ENCODE measurements at places on chromosomes 2 and 18.
A peak's percentile ranks its signal among the peaks of the same experiment; 100 is the strongest.

GRCh38 chr2:85766229-85766628, 12.4 kb downstream of the ATOH8 start:
- DNase-seq: no peak

GRCh38 chr2:173898178-173898668, 67.0 kb downstream of the SP3 start:
- DNase-seq: no peak

GRCh38 chr2:39607538-39608262, 58.0 kb upstream of the TMEM178A start:
- no peak for DNase-seq

DNA sequence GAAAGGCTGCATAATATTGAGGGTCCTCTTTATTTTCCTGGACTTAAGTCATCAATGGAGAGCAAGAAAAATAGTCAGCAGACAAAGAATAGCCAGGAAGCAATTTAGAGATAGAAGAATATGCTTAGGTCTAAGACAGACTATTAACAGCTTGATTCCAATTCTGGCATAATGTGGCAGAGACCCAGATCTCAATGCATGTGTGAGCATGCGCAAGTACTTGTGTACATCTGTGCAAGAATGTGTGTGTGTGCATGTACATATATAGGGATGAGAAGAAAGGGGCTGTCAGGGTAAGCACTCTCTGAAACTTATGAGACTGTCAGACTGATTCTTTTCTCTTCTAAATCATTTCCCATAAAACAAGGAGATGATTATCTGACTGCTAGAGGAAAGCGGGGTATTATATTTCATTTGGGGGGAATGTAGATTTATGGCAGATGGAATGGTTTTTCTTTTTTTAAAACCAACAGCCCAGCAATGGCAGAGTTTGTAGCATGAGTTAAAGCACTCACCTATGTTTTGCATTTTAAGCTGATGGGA, 381.3 kb upstream of the SPRED2 start:
- DNase-seq: no peak

- DNase-seq: no peak
Observed at GRCh38 chr2:147759536-147759935, 85.3 kb upstream of the ACVR2A start.

- no peak for DNase-seq
Observed at GRCh38 chr18:25062720-25063119, 289.2 kb downstream of the ZNF521 start.

DNA sequence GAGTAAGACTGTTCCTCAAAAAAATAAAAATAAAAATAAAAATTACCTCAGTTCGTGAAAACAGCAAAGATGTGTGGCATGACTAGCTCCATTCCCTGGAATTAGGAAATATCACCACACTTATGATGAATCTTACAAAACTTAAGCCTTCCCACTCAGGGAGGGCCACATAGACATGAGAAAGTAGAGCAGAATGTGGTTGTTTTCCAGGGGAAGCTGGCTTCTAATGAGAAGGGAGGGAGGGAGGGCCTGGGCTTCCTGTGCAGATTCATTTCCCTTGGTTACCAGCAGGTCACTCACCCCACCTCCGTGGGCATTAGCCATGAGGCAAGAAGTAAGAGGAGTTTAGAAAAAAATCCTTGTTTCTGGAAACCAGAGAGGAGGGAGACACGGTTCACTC, 95.9 kb upstream of the RMDN2 start:
- no peak for DNase-seq

DNA sequence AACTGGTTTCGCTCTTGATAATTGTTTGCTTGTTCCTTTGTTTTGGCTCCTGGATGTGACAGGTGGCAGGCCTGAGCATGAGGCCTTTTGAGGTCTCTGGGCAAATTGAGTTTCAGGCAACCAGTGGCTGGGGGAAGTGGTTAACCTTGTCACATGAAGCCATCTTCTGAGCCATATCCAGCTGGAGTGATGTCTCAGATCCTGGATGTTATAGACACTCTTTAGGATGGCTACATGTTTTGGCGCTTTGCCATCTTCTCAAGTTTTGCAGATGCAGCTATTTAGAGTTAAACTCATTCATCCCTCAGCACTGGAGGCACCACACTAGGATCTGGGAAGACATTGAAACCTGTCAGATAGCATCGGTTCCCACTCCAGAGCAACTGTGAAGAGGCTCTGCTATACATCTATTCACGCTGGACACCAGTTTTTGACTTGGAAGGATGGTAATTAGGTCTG, 25.3 kb upstream of the TACR1 start:
- DNase-seq: no peak

DNA sequence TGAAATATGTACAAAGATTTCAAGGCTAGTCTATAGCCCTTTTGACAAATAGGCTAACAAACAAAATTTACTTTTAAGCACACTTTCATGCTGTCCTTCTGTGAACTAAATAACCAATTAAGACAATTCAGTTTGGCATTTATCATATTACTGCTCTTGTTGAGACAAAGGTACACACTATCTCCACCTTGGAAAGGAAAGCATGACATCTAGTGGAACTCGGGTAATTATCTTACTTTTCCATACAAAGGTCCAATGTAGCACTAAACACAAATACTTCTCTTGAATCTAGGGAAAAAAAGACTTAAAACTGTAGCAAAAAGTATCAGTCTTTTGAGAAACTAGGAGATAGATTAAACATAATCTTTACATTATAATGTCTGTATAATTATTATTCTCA, 125.0 kb upstream of the CD226 start:
- no peak for DNase-seq

GRCh38 chr2:159201360-159202063, 85.0 kb downstream of the WDSUB1 start:
- peak; percentile 17 for DNase-seq

GRCh38 chr2:98524168-98524567, 79.5 kb downstream of the INPP4A start:
- no peak for DNase-seq

- DNase-seq: no peak
Observed at GRCh38 chr18:74414953-74415515, 42.1 kb downstream of the DIPK1C start.

- no peak for DNase-seq
Observed at GRCh38 chr2:12587228-12587627, 129.5 kb upstream of the TRIB2 start.
